CD4-positive, alpha-beta memory T cell (primary cell): ENCODE measurements at places on chromosomes 11 and 22. TPM values are rescaled to one million over a fixed set of nuclear protein-coding genes. Genes with fewer than 3 reads are reported as not detected.

The UCP2 gene
- total RNA-seq = 325 TPM

The RCOR2 gene
- not detected for total RNA-seq

The HBG2 gene
- not detected for total RNA-seq

The FHIP1B gene
- 50.8 TPM for total RNA-seq

DNA sequence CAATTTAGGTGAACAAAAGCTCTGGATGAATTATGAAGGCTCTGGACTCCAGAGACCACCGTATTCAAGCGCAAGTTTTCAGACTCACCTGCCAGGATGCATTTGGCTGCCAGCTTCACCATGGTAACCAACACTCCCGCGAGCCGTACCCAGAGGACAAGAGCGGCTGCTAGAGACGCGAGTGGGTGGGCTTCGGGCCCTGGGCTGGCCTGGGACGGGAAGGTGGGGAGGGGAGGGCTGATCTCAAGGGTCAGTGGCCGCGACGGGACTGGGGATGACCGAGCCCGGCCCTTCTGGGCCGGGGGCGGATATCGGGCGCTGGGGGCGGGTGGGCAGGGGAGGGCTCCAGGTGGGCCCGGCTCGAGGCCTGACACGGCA lies 344 bp downstream of the IFT27 start:
- peak overlapping the region; percentile 51 for H3K4me3 ChIP-seq
- H3K27ac ChIP-seq = peak overlapping the region; percentile 73
- no peaks in the 10 kb centered on the region for H3K36me3 ChIP-seq
- DNase-seq = peak; percentile 62

- DNase-seq = peak; percentile 63
- peaks cover 19% of the 10 kb centered on the region for H3K4me1 ChIP-seq
- no peaks in the 10 kb centered on the region for H3K27me3 ChIP-seq
- H3K36me3 ChIP-seq = no peaks in the 10 kb centered on the region
- H3K27ac ChIP-seq = no peak overlapping the region
Measured at GRCh38 chr11:36292311-36292722, 3.1 kb upstream of the COMMD9 start.

DNA sequence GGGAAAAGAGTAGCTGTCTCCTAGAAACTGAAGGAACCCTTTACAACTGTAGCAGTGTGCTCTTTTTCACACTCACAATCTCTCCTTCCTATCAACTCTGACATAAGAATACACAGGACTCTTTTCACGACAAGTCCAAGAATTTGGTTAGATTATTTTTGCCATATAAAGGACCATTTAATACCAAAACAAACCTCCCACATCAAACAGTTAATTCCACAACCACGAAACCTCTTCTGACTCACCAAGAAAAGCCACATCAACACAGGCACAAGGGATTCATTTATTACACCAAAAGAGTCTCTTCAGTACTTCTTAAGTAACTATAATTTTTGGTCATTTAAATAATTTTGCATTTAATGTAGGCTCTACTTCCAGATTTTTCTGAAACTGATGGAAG lies 222.6 kb upstream of the PITPNB start:
- H3K4me3 ChIP-seq = no peak overlapping the region
- no peak for DNase-seq
- no peak overlapping the region for H3K27ac ChIP-seq

DNA sequence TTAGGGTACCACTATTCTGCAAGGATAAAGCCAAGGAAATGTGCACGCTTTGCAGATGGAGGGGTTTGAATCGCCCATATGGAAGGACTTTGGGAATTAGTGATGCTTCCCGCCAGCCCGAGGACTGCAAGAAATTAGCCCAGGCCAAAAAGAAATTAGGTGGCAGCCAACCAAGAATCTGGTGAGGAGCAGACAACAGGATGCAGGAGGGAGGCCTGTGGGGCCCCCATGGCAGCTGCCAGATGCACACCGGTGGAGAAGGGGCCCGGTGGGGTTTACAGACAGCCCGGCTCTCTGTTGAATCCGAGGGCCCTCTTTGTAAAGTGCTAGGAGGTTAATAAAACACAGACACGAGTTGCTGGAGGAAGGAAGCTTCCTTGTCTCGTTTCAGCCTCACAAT lies 73.5 kb downstream of the TIMP3 start:
- no peak overlapping the region for H3K27ac ChIP-seq
- H3K4me1 ChIP-seq = no peaks in the 10 kb centered on the region
- no peaks in the 10 kb centered on the region for H3K27me3 ChIP-seq
- H3K36me3 ChIP-seq = no peaks in the 10 kb centered on the region
- no peak for DNase-seq

GRCh38 chr11:10575346-10576034 lies 7.0 kb upstream of the LYVE1 start:
- no peak overlapping the region for H3K4me3 ChIP-seq
- H3K36me3 ChIP-seq = no peaks in the 10 kb centered on the region
- no peaks in the 10 kb centered on the region for H3K4me1 ChIP-seq
- no peaks in the 10 kb centered on the region for H3K27me3 ChIP-seq
- DNase-seq = no peak

- no peaks in the 10 kb centered on the region for H3K27me3 ChIP-seq
- DNase-seq = no peak
- no peak overlapping the region for H3K4me3 ChIP-seq
- peaks cover 4% of the 10 kb centered on the region for H3K4me1 ChIP-seq
Measured at GRCh38 chr11:2790568-2790921, 90.8 kb upstream of the KCNQ1OT1 start.

GRCh38 chr11:66867425-66868040 lies 10.7 kb downstream of the LRFN4 start:
- no peak for DNase-seq
- peaks cover 8% of the 10 kb centered on the region for H3K4me1 ChIP-seq
- H3K27ac ChIP-seq = no peak overlapping the region
- H3K27me3 ChIP-seq = no peaks in the 10 kb centered on the region

DNA sequence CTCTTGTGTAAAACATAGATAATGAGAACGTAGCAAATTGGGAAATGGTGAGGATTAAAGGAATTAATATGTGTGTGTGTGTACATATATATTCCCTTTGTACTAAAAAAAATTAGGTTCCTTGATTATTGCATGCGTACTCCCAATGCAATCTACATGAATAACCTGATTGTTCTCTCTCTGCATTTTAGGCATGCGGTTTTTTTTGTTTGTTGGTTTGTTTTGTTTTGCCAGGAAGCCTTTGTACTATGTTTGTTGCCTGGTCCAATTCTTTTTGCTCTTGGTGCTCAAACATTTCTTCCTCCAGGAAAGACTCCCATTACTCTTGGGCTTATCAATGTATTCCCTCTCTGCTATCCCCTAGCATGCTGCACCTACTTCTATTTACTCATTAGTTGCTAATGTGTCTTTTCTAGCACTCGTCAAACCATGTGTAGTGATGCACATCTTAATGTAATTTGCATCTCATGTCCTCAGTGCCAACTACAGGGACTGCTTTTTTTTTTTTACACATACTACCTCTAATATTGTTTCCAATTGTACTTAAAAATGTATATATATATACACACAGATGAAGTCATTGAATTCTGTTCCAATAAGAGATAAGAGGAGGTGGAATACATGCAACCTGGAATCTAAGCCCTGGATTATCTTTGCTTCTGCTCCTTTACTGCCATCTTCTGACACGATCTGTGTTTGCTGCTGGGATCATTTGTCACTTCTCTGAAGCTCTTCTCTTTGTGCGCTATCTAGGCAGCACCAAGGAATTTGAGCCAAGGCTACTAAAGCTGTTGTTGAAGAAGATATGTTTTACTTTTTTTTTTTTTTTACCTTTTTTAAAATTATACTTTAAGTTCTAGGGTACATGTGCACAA lies 197.2 kb upstream of the ANO3 start:
- no peak overlapping the region for H3K4me3 ChIP-seq
- no peaks in the 10 kb centered on the region for H3K36me3 ChIP-seq
- H3K4me1 ChIP-seq = no peaks in the 10 kb centered on the region
- no peak overlapping the region for H3K27ac ChIP-seq

- peaks cover 81% of the 10 kb centered on the region for H3K36me3 ChIP-seq
- no peaks in the 10 kb centered on the region for H3K27me3 ChIP-seq
- no peak for DNase-seq
- no peak overlapping the region for H3K27ac ChIP-seq
Measured at GRCh38 chr11:68598816-68599653, 85.3 kb upstream of the GAL start.

DNA sequence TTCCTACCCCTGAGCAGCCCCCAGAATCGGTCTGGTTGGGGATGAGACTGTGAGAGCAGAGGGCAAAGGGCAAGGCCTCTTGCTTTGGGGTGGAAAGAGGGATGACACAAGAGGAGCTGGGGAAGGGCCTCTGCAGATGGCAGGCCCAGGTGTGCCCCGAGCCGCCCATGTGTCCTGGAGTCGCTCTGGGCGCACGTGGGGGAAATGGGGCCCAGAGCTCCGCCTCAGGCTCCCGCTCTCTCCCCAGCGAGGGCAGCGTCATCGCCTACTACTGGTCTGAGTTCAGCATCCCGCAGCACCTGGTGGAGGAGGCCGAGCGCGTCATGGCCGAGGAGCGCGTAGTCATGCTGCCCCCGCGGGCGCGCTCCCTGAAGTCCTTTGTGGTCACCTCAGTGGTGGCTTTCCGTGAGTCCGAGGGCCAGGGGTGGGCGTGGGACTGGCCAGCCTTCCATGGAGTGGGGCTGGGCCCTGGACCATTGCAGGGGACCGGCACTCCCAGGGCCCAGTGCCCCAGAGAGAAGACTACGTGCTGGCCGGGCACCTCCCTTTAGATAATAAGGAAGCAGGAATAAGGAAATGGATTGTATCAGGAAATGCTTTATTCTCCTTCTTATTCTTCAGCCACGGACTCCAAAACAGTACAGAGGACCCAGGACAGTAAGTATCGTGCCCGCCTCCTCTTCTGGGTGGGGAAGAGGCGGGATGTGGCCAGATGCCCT lies 30.1 kb downstream of the ST14 start:
- no peaks in the 10 kb centered on the region for H3K4me1 ChIP-seq
- H3K27ac ChIP-seq = no peak overlapping the region
- H3K36me3 ChIP-seq = no peaks in the 10 kb centered on the region
- H3K4me3 ChIP-seq = no peak overlapping the region
- no peaks in the 10 kb centered on the region for H3K27me3 ChIP-seq

- no peaks in the 10 kb centered on the region for H3K36me3 ChIP-seq
- H3K4me3 ChIP-seq = no peak overlapping the region
- no peaks in the 10 kb centered on the region for H3K4me1 ChIP-seq
- no peak overlapping the region for H3K27ac ChIP-seq
- H3K27me3 ChIP-seq = no peaks in the 10 kb centered on the region
Measured at GRCh38 chr11:118684187-118684586, 4.7 kb upstream of the TREH start.

GRCh38 chr22:31250740-31251600 lies 38.9 kb downstream of the LIMK2 start:
- H3K36me3 ChIP-seq = peaks cover 4% of the 10 kb centered on the region
- H3K4me1 ChIP-seq = peaks cover 24% of the 10 kb centered on the region
- H3K27ac ChIP-seq = no peak overlapping the region

- H3K4me1 ChIP-seq = no peaks in the 10 kb centered on the region
- no peak for DNase-seq
- no peaks in the 10 kb centered on the region for H3K27me3 ChIP-seq
- H3K4me3 ChIP-seq = no peak overlapping the region
- H3K36me3 ChIP-seq = no peaks in the 10 kb centered on the region
Measured at GRCh38 chr11:5232176-5232575, 2.1 kb downstream of the HBD start.

GRCh38 chr11:128095466-128095981 lies 491.8 kb downstream of the ETS1 start:
- H3K4me3 ChIP-seq = no peak overlapping the region
- no peaks in the 10 kb centered on the region for H3K27me3 ChIP-seq
- H3K36me3 ChIP-seq = no peaks in the 10 kb centered on the region
- no peaks in the 10 kb centered on the region for H3K4me1 ChIP-seq
- no peak overlapping the region for H3K27ac ChIP-seq
- no peak for DNase-seq

DNA sequence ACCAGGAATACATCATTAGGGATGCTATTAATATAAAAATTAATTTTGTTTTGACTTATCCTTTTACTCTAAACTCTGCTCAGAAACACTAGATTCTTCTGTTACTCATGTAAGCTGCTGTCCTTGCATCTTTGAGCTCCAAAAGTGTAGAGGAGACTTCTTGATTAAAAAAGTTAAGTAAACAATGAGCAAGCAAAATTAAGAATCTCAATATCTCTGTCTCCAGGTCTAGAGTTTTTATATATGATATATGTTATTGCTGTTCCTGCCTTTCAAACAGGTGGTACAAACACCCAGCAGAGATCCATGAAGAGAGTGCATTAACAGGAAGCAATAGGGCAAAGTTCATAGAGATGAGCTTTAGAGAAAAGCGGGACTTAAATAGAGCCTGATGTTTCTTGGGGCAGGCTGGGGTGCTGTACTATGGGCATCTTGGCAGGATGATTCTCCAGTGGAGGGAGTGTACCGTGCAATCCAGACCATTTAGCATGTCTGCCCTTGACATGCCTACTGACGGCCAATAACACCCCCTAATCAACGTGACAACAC lies 6.9 kb downstream of the MAPK1 start:
- H3K4me3 ChIP-seq = no peak overlapping the region
- no peaks in the 10 kb centered on the region for H3K27me3 ChIP-seq
- H3K36me3 ChIP-seq = no peaks in the 10 kb centered on the region
- DNase-seq = no peak
- no peak overlapping the region for H3K27ac ChIP-seq
- peaks cover 96% of the 10 kb centered on the region for H3K4me1 ChIP-seq

GRCh38 chr11:48020092-48020755 lies 39.9 kb downstream of the PTPRJ start:
- H3K4me3 ChIP-seq = no peak overlapping the region
- H3K4me1 ChIP-seq = peaks cover 62% of the 10 kb centered on the region
- no peaks in the 10 kb centered on the region for H3K27me3 ChIP-seq
- peak; percentile 58 for DNase-seq

DNA sequence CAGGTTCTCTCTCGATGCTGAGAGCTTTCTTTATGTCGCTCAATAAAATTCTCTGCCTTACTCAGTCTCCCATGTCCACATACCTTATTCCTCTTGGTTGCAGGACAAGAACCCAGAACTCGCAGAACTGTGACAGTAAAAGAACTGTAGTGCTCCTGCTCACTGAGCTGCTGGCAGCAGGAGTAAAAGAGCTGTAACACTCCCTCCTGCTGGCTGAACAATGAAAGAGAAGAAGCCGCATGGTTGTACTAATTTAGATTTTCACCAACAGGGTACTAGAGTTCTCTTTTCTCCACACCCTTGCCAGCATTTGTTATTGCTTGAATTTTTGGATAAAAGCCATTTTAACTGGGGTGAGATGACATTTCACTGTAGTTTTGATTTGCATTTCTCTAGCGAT lies 433.2 kb downstream of the GUCY1A2 start:
- no peak overlapping the region for H3K4me3 ChIP-seq
- no peak for DNase-seq
- no peaks in the 10 kb centered on the region for H3K36me3 ChIP-seq
- H3K4me1 ChIP-seq = no peaks in the 10 kb centered on the region
